ENCODE measurements at places on chromosomes 3 and 15.
A peak's percentile ranks its signal among the peaks of the same experiment; 100 is the strongest.

DNA sequence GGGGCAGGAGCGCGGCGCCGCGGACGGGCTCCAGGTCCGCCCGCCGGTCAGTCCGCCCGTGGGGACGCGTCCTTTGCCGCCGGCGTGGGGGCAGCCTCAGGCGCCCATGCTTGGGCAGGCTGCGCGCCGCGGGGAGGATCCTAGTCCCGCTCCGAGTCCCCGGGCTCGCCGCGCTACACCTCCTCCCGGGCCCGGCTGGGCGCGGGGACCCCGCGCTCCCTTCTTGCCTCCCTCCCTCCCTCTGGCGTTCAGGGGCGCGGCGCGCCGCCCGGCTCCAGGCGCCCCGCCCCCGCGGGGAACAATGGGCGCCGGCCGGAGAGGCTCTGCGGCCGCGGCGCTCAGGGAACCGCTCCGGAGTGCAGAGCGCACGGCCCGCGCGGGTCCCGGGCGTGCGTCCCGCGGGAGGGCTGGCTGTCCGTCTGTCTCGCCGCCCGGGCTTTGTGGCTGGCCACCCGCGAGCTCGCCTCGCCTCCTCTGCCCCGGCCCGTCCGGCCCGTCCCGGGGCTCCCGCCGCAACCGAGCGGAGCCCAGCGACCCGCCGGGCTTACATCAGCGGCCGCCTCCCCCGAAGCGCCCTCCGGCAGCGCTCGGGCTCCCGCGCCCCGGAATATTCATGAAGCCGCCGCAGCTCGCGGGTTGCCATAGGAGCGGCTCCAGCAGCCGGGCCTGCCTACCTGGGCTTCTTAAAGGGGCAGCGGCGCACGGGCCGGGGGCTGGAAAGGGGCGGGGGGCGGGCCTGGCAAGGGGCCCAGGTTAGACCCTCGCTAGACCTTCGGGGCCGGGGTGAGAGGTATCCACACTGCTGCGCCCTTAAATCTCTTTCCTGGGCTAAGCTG lies at the start of gene HCN4:
TSS of gene HCN4 (minus strand) at position 658 of the 836 bp plus-strand sequence. CDS start 688 bp downstream, outside the sequence.
- DNase-seq = no peak
- H3K4me3 ChIP-seq = peak within 1 kb of the TSS; percentile 10
- H3K36me3 ChIP-seq = no peaks in the 10 kb centered on the region
- no peaks in the 10 kb centered on the region for H3K27me3 ChIP-seq
- no peaks in the 10 kb centered on the region for H3K4me1 ChIP-seq

- H3K4me3 ChIP-seq = no peak overlapping the region
- H3K4me1 ChIP-seq = no peaks in the 10 kb centered on the region
- H3K27me3 ChIP-seq = no peaks in the 10 kb centered on the region
- H3K27ac ChIP-seq = no peak overlapping the region
- DNase-seq = no peak
Measured at GRCh38 chr3:52739730-52740129, 31.0 kb downstream of the NEK4 start.

DNA sequence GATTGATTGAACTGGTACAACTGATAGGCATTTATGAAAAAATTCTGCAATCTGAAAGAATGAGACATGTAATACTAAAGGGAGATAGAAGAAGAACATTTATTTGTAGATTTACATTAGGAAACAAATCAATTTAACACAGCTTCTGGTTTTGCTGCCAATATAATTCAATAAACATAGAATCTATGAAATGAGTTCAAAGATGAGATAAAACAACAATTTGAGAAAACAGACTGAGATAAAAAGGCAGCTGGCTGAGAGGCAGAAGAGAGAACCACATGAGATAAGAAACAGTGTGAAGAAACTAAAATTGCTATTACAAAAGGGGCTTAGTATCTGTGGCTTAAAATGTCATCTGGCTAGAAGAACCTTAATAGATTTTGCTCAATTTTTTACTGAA lies 176.6 kb downstream of the PYDC2 start:
- H3K27ac ChIP-seq = no peak overlapping the region
- no peaks in the 10 kb centered on the region for H3K36me3 ChIP-seq
- H3K4me1 ChIP-seq = no peaks in the 10 kb centered on the region
- no peaks in the 10 kb centered on the region for H3K27me3 ChIP-seq

DNA sequence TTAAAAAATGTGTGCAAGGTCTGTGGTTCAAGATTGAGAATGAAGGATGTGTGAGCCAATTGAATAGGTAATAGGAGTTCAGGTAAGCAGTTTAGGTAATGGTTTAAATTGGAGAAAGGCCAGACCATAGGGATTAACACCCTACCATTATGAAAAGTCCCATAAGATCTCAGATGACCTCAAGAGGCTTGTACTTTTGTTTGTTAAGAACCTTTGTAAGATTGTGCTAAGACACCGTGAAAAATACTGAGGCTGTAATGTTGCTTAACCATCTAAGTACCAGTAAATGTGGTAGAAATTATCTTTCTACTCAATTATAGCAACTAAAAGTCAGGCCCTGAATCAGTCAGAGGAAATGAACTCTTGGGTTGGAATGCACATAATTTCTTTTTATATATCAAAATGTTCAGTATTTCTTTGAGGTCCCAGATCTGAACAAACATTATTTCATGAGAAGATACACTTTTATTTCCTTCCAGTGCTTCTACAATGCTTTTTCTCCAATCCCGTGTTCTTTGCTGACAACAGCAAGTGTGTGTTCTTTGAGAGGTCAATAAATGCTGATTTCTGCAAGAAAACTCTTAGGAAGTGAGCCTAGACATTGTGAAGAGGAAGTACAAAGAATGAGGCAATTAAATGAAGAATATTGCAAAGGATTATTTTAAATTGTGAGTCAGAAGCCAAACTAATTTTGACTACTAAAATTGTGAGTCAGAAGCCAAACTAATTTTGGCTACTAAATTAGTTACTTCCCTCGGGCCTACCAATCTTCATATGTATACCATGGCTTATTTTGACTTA lies 66.4 kb downstream of the TCF12 start:
- no peak overlapping the region for H3K4me3 ChIP-seq
- no peak for DNase-seq
- H3K27ac ChIP-seq = no peak overlapping the region
- H3K4me1 ChIP-seq = peaks cover 79% of the 10 kb centered on the region

GRCh38 chr3:71722693-71723092 lies 2.5 kb downstream of the EIF4E3 start:
- H3K27ac ChIP-seq = no peak overlapping the region
- no peaks in the 10 kb centered on the region for H3K27me3 ChIP-seq
- no peak overlapping the region for H3K4me3 ChIP-seq
- H3K4me1 ChIP-seq = peaks cover 32% of the 10 kb centered on the region
- H3K36me3 ChIP-seq = no peaks in the 10 kb centered on the region

DNA sequence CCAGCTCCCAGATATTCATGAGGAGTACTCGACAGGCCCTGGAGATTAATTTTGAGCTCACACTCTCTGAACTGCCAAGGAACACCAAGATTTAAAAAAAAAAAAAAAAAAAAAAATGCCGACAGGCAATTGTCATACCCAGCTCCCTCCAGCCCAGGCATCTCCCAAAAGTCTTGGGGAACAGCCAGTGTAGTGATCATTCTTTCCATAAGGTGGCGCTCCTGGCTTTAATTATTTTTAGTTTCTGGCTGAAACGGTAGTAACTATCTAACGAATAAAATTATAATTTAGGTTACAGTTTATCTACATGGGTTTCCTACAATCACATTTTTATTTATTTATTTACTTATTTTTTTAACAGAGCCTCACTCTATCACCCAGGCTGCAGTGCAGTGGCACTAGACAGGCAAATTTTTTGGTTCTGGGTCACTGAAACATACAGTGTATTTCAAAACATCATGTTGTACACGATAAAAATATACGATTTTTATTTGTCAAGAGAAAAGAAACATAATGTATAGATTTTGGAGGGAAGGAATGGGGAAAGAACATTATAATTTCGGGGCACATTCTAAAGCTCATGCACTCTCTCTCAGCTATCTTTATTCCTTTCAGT lies 157.3 kb downstream of the ADAMTS9 start:
- no peaks in the 10 kb centered on the region for H3K27me3 ChIP-seq
- H3K36me3 ChIP-seq = no peaks in the 10 kb centered on the region
- H3K4me1 ChIP-seq = peaks cover 16% of the 10 kb centered on the region
- no peak overlapping the region for H3K27ac ChIP-seq
- H3K4me3 ChIP-seq = no peak overlapping the region
- DNase-seq = no peak

DNA sequence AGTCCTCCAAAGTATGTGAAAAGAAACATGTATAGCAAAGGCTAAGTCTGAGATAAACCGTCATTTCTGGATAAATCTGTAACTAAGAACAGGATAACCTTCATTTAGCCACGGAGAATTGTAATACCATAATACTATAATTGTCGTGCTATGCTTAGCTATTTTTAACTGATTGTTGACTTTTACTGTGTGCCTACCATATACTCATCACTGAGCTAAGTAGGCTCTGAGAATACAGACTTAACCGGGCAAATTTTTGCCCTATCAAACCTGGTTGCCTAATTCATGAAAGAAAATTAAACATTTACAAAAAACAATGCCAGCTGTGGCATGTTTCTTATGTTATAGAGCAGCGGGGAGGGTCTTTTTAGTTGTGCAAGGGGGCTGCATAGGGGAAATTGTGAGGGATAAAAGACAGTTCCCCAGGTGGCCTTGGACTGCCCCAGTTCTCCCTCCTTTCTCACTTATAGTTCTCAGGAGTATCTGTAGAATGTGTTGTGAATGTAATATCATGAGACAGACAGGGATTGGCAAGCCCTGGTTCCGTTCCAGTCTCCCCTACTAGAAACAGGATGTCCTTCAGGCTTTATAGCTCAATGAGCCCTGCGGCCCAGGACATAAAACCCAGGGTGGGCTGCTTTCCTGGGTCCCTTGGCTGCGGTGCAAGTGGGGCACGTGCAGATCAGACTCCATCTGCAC lies 318.5 kb downstream of the GBE1 start:
- no peak overlapping the region for H3K4me3 ChIP-seq
- no peak overlapping the region for H3K27ac ChIP-seq
- no peak for DNase-seq
- H3K4me1 ChIP-seq = no peaks in the 10 kb centered on the region
- no peaks in the 10 kb centered on the region for H3K27me3 ChIP-seq

- H3K4me1 ChIP-seq = no peaks in the 10 kb centered on the region
- no peak for DNase-seq
- no peak overlapping the region for H3K4me3 ChIP-seq
- no peak overlapping the region for H3K27ac ChIP-seq
- no peaks in the 10 kb centered on the region for H3K27me3 ChIP-seq
Measured at GRCh38 chr3:55902221-55902900, 415.3 kb upstream of the WNT5A start.

DNA sequence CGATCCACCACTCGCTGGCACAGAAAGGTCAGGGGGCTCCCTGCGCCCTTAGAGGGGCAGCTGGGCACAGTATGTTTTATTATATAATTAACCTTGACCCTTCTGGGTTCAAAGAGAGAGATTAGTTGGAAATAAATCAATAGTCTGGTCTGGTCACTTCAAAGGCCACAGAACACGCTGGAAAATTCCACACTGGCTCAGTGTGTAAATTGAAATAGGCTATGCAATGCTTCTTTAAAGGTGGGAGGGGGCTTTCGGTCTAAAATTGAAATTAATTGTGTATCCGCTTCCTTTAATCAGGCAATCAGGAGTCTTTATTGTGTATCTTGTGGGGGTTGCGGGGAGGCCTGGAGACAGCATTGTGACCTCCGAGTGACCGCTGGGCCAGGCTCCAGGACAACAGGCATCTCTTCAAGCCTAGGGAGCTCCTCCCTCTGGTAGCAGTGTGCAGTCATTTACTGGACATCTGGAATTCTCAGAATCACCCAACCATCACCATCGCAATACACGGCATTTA lies 8.0 kb downstream of the RNU5B-1 start:
- H3K27me3 ChIP-seq = no peaks in the 10 kb centered on the region
- H3K27ac ChIP-seq = no peak overlapping the region
- DNase-seq = no peak
- no peak overlapping the region for H3K4me3 ChIP-seq
- H3K4me1 ChIP-seq = peaks cover 10% of the 10 kb centered on the region

Data from vagina (tissue), 2 donors.